ENCODE measurements at places on chromosomes 1 and 21.

DNA sequence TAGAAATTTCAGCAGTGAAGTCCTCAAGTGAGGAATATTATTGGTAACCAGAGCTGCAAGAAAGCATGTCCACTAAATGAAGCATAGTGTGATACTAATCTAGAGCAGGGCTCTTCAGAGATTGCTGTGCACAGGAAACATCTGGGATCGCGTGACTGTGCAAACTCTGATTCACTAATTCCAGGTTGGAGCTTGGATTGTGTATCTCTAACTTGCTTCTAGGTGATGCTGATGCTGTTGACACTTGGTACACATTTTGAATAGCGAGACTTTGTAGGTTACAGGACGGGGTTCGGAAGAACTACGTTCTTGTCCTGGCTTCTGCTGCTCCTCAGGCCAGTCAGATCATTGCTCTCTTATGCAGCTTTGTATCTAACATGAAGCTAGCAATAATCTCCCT is 66.5 kb downstream of the PRRX1 start:
- no peak for DNase-seq

- no peak for DNase-seq
Observed at GRCh38 chr1:222557148-222557547, 9.2 kb upstream of the HHIPL2 start.

DNA sequence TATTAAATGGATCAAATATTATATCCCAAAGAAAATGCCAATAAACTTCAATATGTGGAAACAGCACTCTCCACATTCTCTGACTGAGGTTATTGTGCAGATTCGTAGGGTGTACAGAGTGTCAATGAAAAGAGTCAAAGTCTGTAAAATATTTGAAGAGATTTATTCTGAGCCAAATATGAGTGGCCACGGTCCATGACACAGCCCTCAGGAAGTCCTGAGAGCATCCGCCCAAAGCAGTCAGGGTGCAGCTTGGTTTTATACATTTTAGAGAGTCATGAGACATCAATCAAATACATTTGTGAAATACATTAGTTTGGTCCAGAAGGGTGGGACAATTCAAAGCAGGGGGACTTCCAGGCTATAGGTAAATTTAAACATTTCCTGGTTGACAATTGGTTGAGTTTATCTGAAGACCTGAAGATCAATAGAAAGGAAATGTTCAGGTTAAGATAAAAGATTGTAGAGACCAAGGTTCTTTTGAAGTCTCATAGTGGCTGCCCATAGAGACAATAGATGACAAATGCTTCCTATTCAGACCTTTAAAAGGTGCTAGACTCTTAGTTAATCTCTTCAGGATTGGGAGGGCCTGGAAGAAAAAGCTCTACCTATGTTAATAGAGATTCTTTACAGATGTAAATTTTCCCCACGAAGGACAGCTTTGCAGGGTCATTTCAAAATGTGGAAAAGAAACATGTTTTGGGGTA is 569.5 kb downstream of the MATN1 start:
- DNase-seq, result no peak

GRCh38 chr1:25727635-25728286 is 72.2 kb upstream of the SELENON start:
- DNase-seq, result no peak

DNA sequence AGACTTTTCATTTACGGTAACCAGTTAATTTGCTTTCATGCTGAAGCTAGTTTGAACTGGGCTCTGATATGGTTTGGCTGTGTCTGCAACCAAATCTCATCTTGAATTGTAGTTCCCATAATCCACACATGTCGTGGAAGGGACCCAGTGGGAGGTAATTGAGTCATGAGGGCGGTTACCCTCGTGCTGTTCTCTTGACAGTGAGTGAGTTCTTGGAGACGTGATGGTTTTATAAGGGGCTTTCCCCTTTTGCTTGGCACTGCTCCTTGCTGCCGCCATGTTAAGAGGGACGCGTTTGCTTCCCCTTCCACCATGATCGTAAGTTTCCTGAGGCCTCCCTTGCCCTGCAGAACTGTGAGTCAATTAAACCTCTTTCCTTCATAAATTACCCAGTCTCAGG is 10.3 kb upstream of the FHAD1 start:
- no peak for DNase-seq

DNA sequence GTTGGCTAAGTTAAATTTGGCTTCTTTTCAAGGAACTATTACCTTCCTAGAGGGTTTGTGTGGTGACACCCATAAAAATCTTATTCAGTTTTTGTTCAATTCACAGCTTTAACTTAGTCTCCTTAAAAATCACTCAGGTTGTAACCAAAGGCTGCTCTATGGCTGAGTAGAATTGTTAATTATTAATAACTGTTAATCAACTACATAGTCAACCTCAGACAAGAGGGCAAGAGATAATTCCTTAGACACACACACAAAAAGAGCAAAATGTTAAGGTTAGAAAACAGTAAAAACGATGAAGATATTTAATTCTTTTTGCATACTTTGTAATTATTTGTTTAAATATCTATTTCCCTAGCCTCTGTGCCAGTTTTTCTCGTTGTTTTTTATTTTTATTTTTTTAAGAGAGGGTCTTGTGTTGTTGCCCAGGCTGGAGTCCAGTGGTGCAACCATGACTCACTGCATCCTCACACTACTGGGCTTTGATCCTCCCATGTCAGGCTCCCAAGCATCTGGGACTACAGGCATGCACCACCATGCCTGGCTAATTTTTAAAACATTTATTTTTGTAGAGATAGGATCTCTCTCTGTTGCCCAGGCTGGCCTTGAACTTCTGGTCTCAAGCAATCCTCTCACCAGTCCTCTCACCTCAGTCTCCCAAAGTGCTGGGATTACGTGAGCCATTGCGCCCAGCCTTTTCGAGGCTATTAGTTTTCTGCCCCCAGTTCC is 215.2 kb downstream of the DISC1 start:
- no peak for DNase-seq

- DNase-seq, result no peak
Observed at GRCh38 chr21:43688906-43689305, 29.5 kb downstream of the RRP1B start.

- no peak for DNase-seq
Observed at GRCh38 chr1:80441664-80442063, 1359.1 kb upstream of the ADGRL2 start.

GRCh38 chr1:197130677-197131304 is 15.7 kb downstream of the ASPM start:
- DNase-seq, result no peak

DNA sequence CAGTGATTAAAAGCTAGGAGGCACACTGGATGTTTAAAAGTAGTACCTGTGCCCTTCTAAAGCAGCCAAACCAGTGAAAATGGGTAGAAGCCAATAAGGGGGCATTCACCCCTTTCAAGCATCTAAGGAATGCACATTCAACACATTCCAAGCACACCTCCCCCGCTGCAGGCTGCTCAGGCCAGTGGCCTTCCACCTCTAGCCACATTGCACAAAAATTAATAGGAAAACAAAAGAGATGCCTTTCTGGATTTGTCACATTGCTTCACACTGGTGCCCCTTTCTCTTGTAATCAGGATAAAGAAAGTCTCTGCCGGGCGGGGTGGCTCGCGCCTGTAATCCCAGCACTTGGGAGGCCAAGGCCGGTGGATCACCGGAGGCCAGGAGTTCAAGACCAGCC is 834.0 kb downstream of the USP25 start:
- DNase-seq, result no peak

DNA sequence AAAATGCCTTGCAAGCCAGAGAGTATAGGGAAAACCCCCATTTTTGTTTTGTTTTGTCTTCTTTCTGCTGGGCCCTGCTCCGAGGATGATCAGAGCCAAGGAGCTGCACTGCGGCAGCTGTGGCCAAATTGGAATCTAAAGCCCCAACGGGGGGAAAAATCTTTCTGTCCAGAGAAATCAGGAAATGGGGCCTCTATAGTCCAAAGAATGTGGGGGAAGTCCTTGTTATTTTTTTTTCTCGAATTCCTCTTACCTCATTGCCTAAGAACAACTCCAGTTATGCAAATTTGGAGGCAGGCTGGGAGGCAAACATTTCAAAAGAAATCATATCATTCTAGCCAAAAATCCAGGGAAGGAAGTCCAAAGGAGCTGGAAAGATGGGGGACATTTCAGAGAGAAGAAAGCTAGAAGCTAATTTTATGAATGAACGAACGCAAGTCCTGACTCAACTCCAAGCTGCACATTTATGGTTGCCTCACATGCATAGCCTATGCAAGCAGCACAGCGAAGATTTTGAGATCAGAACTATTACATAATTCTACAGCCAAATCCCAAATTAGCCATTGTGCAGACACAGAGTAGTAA is 263.2 kb downstream of the KCTD3 start:
- DNase-seq, result no peak

GRCh38 chr1:20080441-20081352 is 10.7 kb downstream of the PLA2G5 start:
- DNase-seq, result no peak

DNA sequence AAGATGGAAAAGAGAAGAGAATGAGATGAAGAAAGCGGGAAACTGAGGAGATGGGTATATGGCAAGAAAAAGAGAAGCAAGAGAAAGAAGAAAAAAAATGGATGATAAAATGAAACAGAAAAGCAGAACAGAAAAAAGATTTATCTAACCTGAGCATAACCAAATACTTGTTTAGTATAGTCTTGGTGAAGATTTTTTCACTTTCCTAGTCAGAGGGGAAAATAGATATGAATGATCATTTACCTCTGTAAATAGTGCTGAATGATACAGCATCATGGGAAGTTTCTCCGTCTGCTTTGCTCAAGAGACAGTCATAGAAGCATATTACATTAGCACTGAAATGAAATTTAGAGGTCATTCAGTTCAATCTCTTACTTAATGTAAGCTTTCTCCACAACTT is 36.1 kb upstream of the PLPPR4 start:
- DNase-seq, result no peak

- no peak for DNase-seq
Observed at GRCh38 chr1:164614316-164614715, 55.3 kb downstream of the PBX1 start.

DNA sequence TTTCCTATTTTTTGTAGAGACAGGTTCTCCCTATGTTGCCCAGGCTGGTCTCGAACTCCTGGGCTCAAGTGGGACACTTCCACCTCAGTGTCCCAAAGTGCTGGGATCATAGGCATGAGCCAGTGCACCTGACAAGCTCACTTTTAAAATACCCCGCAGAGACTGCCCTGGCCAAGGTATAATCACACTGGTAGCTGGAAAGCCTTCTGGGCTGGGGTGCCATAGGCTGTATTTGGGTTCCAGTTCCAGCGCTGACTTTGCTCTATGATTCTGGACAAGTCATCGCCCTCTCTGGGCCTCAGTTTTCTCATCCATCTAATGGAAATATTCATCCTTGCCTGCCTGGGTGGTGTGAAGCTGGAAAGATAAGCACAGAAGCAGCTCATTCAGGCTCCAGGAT is 10.4 kb downstream of the LDLRAD1 start:
- DNase-seq, result no peak

- DNase-seq, result no peak
Observed at GRCh38 chr1:82836213-82836972, 1035.7 kb downstream of the ADGRL2 start.

GRCh38 chr21:33769057-33769456 is 126.8 kb downstream of the ITSN1 start:
- DNase-seq, result no peak

DNA sequence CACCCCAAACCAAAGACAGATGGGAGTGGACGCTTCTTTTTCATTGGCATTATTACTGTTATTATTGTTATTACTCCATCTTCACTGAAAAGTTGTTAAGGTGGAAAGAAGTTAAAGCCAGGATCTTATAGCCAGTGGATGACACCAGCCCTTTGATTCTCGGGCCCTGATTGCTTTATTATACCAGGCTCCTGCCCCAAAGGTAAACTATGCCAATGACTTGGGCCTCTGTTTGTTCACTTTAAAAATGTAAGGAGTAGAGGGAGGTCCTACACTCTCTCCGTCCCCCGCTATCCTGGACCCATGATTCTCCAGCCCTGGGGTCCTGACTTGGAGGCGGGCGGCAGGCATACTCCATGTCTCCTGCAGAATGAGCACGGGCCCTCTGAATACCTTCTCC is 106.8 kb downstream of the TOMM20 start:
- DNase-seq, result no peak

DNA sequence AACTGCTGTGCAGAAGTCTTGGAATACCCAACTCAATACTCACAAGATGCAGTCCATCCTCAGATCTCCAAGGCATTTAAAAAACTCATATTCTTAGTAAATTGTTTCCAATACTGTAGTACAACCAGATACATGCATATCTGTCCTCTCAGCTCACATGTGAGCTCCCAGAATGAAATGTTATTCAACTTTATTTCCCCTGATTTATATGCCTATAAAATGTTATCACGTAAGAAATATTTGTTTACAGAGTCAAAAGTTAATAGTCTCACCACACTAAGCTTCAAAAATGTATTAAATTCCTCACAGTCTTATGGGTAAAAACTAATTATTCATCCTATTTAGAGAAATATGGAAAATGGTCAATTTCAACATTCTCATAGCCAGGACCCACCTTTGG is 56.6 kb downstream of the LTN1 start:
- DNase-seq, result no peak

DNA sequence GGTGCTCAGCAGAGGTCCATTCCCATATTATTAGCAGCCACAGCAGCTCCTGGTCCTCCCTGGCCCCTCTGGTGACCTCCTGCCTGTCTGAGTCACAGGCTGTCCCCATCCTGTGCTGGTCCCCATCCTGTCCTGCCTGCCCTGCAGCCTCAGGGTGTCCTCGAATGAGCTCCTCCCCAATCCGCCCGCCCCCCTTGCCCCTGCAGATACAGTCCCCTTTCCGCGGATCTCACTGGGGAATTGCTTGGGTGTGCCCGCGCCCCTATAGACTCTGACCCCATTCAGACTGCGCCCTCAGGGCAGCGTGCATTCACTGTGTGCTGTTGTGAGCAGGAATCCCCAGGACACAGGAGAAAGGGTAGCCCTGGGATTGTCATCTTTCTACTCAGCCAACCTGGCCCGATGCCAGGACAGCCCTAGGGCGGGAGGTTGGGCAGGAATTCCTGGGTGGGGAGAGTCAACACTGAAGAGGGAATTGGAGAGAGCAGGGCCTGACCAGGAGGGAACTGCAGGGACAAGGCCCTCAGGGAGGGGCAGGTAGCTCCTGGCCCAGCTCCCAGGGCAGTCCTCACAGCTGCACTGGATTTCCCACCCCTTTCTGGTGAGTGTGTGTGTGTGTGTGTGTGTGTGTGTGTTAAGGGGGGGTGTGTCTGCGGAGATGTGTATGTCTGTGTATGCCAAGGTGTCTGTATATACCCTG is 1.1 kb upstream of the GUCA2A start:
- no peak for DNase-seq

GRCh38 chr1:53246261-53247134 is 8.2 kb upstream of the MAGOH start:
- no peak for DNase-seq

- DNase-seq, result no peak
Observed at GRCh38 chr1:232876506-232877364, 71.5 kb downstream of the MAP10 start.

DNA sequence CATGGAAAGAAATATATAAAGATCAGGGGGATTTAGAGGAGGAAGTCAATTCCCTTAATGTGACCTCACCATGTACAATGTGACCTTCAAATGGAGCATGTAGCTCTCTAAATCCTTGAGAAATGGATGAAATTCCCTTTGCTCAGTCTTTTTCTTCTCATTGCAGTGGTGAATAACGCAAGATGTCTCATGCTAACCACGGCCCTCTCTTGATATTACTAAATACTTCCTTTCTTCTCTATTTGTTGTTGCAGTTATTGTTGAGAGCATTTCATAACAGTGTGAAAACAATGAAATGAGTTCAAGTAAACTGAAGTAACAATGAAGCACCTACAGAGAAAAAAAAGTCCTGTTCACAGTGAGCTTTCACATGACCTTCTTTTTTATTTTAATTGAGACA is 55.6 kb downstream of the ZNF281 start:
- DNase-seq, result peak; percentile 92

- DNase-seq, result no peak
Observed at GRCh38 chr1:203655671-203656070, 29.0 kb downstream of the ATP2B4 start.
